Activated CD4-positive, CD25-positive, alpha-beta regulatory T cell treated with anti-CD3 and anti-CD28 coated beads, Interleukin-2, amount 50 U/mL, for 16 hours (primary cell): ENCODE measurements at places on chromosomes 6 and 20.

GRCh38 chr20:35511814-35512420 lies 17.5 kb downstream of the C20orf173 start:
- DNase-seq = no peak

GRCh38 chr20:47950124-47950912 lies 165.0 kb upstream of the SULF2 start:
- DNase-seq = no peak

DNA sequence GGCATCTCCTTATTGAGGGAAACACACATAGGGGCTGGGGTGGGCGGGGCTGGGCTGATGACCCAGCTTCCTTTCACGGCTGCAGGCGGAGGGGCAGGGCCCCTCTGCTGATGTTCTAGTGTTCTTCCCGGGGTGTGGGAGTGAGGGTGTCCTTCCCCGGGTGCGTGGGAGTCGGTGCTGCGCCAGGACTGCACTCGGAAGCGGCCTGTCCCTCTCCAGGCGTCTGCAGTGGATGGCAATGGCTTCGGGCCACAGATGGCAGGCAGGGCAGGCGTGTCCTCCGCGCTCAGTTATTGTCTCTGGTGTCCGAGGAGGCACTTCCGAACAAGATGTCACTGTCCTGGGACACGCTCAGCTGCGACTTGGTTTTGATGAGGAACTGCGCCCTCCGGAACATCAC lies 19.2 kb downstream of the KCNG1 start:
- DNase-seq = no peak

- DNase-seq = no peak
These were observed 75.8 kb downstream of the CDH22 start for GRCh38 chr20:46232539-46232938.

- DNase-seq = no peak
These were observed 37.1 kb upstream of the B4GALT5 start for GRCh38 chr20:49750611-49751396.

- DNase-seq = no peak
These were observed 96.0 kb downstream of the RIMS1 start for GRCh38 chr6:71982389-71982788.

GRCh38 chr6:42864602-42865001 lies 14.8 kb upstream of the RPL7L1 start:
- no peak for DNase-seq
